ENCODE measurements at places on chromosomes 2 and 18.

GRCh38 chr2:69089266-69089665 lies 76.3 kb downstream of the ANTXR1 start:
- DNase-seq = no peak

GRCh38 chr2:84858937-84859336 lies 21.9 kb downstream of the TRABD2A start:
- no peak for DNase-seq

GRCh38 chr18:65968239-65969004 lies 217.6 kb downstream of the CDH7 start:
- no peak for DNase-seq

- no peak for DNase-seq
These were observed 9.5 kb upstream of the TNS1 start for GRCh38 chr2:218012284-218012683.

GRCh38 chr2:54099829-54100585 lies 15.4 kb upstream of the ACYP2 start:
- DNase-seq = no peak

DNA sequence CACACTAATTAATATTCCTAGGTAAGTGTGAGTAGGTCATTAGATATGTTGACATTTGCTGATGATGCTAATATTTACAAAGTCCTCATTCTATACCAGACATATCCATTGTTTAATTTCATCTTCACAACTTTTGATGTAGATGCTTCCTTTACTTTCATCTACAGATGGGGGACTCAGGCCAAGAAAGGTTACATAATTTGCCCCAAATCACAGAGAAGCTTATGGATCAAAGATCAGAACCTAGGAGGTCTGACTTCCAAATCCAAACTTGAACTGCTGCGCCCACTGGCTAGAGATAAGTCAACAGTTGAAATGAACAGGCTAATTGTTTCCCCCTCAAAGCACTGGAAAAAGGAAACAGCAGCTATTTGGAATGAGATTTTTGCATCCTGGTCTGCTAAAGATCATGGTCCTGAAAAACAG lies 95.6 kb upstream of the TMEM178A start:
- DNase-seq = no peak

DNA sequence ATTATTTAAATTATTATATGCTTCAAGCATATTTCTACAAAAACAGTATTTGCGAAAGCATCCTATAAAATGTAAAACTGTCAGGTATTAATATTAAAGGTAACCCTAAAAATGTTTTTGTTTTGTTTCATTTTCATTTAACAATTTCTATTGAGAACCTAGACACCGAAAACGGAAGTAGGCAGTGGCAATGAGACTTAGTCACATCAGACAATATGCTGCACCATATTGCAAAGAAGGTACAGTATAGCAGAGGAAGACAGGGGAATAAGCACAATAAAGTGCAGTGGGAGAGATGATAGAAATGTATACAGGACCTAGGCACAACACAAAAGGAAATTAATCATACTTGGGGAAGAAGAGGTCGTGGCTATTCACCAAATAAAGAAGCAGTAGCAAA lies 12.2 kb downstream of the SCN1A start:
- no peak for DNase-seq
